ENCODE measurements at places on chromosomes 2 and 18.

DNA sequence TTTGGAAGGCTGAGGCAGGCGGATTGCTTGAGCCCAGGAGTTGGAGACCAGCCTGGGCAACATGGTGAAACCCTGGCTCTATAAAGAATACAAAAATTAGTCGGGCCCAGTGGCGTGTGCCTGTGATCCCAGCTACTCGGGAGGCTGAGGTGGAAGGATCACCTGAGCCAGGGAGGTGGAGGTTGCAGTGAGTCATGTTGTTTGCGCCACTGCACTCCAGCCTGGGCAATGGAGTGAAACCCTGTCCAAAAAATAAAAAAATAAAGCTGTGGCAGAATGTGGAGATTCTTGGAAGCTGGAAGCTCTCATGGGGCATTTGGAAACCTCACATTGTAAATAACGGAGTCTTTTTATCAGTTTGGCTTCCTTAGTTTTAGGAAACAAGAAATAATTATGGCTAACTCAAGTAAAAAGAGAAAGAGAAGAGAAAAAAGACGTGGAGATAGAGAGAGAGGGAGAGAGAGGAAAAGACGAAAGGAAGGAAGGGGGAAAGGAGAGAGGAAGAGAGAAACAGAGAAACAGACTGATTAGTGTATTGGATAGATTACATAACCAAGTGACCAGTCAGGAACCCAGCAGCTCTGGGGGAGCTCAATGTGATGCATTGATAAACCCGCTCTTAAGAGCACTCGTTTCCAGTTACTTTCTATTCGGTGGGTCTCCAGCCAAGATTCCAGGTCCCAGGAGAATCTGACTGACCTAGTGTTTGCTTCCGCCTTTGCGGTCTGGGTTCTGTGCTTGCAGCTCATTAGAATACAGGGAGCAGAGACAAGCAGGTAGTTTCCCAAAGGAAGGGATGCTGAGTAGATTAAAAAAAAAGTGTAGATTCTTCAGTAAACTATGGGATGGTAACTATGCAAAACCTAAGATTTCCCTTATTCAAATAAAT lies 1.1 kb upstream of the SPAST start:
- H3K27me3 ChIP-seq, result no peaks in the 10 kb centered on the region
- DNase-seq, result no peak
- peak overlapping the region; percentile 95 for H3K27ac ChIP-seq
- H3K4me3 ChIP-seq, result peak overlapping the region; percentile 95
- no peaks in the 10 kb centered on the region for H3K36me3 ChIP-seq

DNA sequence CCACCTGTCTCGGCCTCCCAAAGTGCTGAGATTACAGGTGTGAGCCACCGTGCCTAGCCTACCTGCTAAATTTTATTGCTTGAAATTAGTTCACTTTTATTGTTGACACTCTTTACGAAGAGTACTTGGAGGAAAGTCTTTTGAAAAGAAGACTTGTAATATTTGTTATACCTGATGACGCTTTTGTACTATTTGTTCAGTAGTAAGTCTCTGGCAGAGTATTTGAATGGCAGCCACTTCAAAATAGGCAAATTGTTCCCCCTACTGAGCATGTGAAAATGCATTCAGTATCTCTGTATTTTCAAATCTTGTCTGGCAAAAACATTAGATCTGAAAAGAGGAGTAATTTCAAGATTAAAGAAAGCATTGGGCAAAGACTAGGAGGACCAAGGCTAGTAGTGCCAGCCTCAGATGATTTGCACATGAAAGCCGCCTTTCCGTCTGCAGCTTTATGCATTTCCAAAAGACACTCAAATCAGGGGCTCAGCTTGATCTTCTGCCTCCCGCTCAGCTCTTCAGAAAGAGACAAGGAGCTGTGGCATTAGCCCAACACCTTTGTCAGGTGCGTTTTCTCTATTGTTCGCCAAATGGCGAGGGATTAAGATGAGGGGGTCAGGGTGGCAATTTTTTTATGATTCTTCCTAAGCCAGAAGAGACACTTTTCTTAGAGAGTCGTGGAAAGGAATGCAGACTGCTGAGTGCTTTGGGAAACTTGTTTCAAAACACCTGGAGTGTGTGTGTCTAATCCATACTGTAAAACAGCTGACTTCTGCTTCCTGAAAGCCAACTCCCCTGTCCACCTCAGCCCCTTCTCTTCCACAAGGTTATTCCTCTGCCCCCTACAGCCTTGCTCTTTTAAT lies 18.8 kb upstream of the FOXI3 start:
- no peaks in the 10 kb centered on the region for H3K36me3 ChIP-seq
- H3K4me1 ChIP-seq, result peaks cover 40% of the 10 kb centered on the region
- no peaks in the 10 kb centered on the region for H3K27me3 ChIP-seq
- H3K4me3 ChIP-seq, result peak overlapping the region; percentile 52
- peak overlapping the region; percentile 86 for H3K27ac ChIP-seq

DNA sequence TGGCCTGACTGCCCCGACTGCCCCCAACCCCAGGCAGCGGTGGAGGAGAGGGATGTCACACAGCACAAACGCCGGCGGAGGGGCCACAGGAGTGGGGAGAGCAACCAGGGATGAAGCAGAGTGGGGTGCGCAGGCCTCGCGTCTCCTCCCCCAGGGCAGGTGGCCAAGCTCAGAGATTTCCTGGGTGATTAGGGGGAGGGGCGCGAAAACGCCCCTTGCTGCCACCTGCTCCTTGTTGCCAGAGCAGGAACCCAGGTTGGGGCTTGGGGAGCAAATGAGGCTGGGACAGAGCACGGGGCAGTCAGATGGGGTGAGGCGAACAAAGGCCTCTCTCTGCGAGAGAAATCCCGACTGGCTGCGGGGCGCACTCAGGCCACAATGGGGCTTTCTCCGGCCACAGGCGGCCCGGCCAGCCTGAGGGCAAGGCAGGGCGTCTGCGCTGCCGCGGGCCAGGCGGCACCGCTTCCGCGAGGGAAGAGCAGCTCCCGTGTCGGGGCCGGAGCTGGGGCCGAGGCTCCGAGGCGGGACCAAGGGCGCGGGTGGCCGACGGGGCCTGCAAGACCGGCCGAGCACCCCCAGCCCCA lies 11.5 kb downstream of the TEX44 start:
- H3K27me3 ChIP-seq, result no peaks in the 10 kb centered on the region
- H3K36me3 ChIP-seq, result no peaks in the 10 kb centered on the region
- H3K27ac ChIP-seq, result no peak overlapping the region
- H3K4me3 ChIP-seq, result peak overlapping the region; percentile 53
- peaks cover 30% of the 10 kb centered on the region for H3K4me1 ChIP-seq
- DNase-seq, result peak; percentile 66

DNA sequence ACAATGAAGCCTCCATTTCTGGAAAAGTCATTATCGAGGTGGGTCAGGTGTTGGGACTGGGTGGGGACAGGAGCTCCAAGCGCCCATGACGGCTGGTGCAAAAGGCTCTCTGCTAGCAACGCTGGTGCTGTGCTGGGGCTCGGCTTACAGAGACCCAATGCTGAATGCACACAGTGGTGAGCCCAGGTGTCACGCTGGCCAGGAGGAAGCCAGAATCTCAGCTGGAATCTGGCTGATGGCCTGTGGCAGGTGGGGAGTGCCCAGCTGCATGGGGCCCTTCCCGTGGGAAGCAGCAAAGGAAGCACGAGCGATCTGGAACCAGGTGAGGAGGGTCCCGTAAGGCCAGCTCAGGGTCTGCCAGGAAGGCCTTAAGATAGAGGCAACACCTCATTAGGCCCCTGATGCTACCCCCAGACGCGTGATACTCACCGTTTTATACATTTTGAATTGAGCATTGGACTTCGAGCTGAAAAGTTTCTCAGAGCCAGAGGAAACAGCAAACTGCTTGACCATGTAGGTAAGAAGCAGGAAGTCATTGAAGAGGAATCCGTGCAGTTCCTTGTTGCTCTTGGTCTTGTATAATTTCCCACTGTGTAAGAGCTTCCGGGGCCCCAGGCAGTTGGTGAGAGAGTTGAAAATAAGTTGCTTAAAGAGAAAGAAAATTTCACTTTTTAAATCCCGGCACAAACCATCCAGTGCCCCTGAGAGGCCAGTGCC lies 34.7 kb downstream of the FAM228A start:
- H3K27me3 ChIP-seq, result no peaks in the 10 kb centered on the region
- no peak overlapping the region for H3K4me3 ChIP-seq
- no peak overlapping the region for H3K27ac ChIP-seq
- no peak for DNase-seq
- H3K4me1 ChIP-seq, result 0 out of 2 replicates have a peak, but pooled peaks cover 3% of the 10 kb centered on the region

- peaks cover 30% of the 10 kb centered on the region for H3K4me1 ChIP-seq
- peaks cover under 1% of the 10 kb centered on the region for H3K27me3 ChIP-seq
- no peak for DNase-seq
- no peak overlapping the region for H3K4me3 ChIP-seq
Observed at GRCh38 chr2:74191596-74192380, 6.6 kb upstream of the MTHFD2 start.

DNA sequence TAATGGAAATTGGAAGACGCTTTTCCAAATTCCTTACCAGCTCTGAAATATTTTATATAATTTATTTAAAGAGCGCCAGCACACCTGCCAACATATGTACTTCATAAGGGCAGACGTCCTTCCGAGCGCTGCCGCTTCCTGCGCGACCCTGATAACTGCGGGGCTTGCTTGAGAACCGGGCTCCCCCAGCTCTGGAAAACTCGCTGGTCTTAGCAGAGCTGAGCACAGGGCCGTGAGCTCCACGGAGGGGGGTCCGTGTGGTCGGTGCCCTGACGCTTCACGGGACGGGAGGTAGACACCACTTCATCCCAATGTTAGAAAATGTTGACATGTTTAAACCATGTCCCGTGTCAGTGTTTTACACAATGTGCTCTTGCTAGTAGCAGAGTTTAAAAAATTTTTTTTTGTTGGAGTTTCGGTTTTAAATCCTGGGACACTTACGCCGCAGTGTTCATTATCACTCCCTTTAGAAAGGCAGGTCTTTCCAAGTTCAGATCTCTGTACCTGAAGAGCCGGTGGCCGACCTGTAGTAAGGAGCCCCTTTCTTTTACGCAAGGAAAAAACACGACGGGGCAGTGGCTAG lies 1.6 kb downstream of the NFATC1 start:
- H3K36me3 ChIP-seq, result no peaks in the 10 kb centered on the region
- DNase-seq, result no peak
- H3K4me1 ChIP-seq, result peaks cover 16% of the 10 kb centered on the region
- H3K4me3 ChIP-seq, result peak overlapping the region; percentile 56
- no peak overlapping the region for H3K27ac ChIP-seq
- peaks cover 61% of the 10 kb centered on the region for H3K27me3 ChIP-seq

- peaks cover 30% of the 10 kb centered on the region for H3K4me1 ChIP-seq
- no peak overlapping the region for H3K4me3 ChIP-seq
- no peak overlapping the region for H3K27ac ChIP-seq
- H3K27me3 ChIP-seq, result peaks cover 7% of the 10 kb centered on the region
- no peaks in the 10 kb centered on the region for H3K36me3 ChIP-seq
Observed at GRCh38 chr2:19786408-19787058, 115.2 kb downstream of the TTC32 start.

- no peaks in the 10 kb centered on the region for H3K36me3 ChIP-seq
- no peak overlapping the region for H3K4me3 ChIP-seq
- no peak overlapping the region for H3K27ac ChIP-seq
Observed at GRCh38 chr2:211498551-211499205, 942.3 kb downstream of the CPS1 start.

DNA sequence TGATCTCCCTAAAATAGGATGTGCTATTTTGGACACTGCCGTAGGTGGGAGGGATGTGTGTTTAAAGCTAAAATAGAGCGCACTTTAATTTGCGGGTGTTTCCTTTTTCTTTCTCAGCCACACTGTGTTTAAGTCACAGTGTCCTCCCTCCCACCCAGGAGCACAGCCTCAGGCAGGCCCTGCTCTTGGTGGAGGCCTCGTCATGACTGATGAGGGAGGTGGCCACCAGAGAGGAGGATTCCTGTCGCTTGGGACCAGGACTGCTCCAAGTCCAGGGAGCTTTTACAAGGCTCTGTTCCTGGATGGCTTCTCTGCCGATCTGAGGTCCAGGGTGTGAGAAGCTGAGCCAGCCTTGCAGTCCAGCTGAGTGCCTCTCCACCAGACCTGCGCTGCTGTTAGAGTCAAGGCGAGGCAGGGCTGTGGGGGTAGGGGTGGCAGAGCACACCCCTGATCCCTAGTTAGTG lies 33.5 kb downstream of the INPP4A start:
- H3K27ac ChIP-seq, result peak overlapping the region; percentile 50
- peaks cover 64% of the 10 kb centered on the region for H3K4me1 ChIP-seq
- no peak overlapping the region for H3K4me3 ChIP-seq
- DNase-seq, result no peak
- H3K36me3 ChIP-seq, result no peaks in the 10 kb centered on the region

GRCh38 chr2:15092691-15093090 lies 460.2 kb downstream of the LRATD1 start:
- H3K27ac ChIP-seq, result no peak overlapping the region
- H3K36me3 ChIP-seq, result peaks cover 9% of the 10 kb centered on the region
- DNase-seq, result no peak
- H3K4me3 ChIP-seq, result no peak overlapping the region
- peaks cover 50% of the 10 kb centered on the region for H3K4me1 ChIP-seq

GRCh38 chr2:239035997-239036731 lies 188.3 kb downstream of the TWIST2 start:
- no peak overlapping the region for H3K27ac ChIP-seq
- H3K27me3 ChIP-seq, result no peaks in the 10 kb centered on the region
- H3K36me3 ChIP-seq, result no peaks in the 10 kb centered on the region
- H3K4me3 ChIP-seq, result no peak overlapping the region
- peak; percentile 41 for DNase-seq

GRCh38 chr2:222506230-222506935 lies 82.0 kb downstream of the SGPP2 start:
- H3K4me3 ChIP-seq, result no peak overlapping the region
- no peak for DNase-seq
- H3K27me3 ChIP-seq, result peaks cover 16% of the 10 kb centered on the region
- no peaks in the 10 kb centered on the region for H3K4me1 ChIP-seq

GRCh38 chr2:176873403-176873802 lies 339.2 kb upstream of the HNRNPA3 start:
- peak overlapping the region; percentile 75 for H3K27ac ChIP-seq
- H3K4me1 ChIP-seq, result peaks cover 18% of the 10 kb centered on the region
- no peak for DNase-seq
- H3K27me3 ChIP-seq, result no peaks in the 10 kb centered on the region
- H3K4me3 ChIP-seq, result no peak overlapping the region
- peaks cover 39% of the 10 kb centered on the region for H3K36me3 ChIP-seq

GRCh38 chr2:160368988-160369930 lies 124.3 kb downstream of the RBMS1 start:
- H3K4me3 ChIP-seq, result no peak overlapping the region
- H3K36me3 ChIP-seq, result peaks cover 4% of the 10 kb centered on the region
- no peak for DNase-seq

GRCh38 chr18:4842751-4843150 lies 354.3 kb downstream of the AKAIN1 start:
- H3K4me1 ChIP-seq, result peaks cover 21% of the 10 kb centered on the region
- no peak for DNase-seq
- H3K36me3 ChIP-seq, result no peaks in the 10 kb centered on the region
- H3K27me3 ChIP-seq, result no peaks in the 10 kb centered on the region

DNA sequence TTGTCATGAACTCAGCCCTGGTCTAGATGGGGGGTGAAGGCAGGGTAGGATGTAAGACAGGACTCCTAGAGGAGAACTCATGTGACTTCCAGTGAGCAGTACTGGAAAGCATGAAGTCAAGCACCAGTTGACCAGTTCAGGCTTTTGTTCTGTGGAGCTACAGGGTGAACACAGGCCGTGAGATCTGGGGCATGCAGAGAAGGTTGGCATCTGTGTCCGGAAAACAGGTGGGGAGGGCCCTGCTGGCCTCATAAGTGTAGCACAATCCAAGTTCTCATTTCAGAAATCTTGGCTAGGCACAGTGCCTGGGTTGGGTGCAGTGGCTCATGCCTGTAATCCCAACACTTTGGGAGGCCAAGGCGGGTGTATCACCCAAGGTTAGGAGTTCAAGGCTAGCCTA lies 50.9 kb upstream of the SPATS2L start:
- H3K4me1 ChIP-seq, result peaks cover 39% of the 10 kb centered on the region
- no peak overlapping the region for H3K27ac ChIP-seq
- H3K27me3 ChIP-seq, result no peaks in the 10 kb centered on the region
- H3K36me3 ChIP-seq, result no peaks in the 10 kb centered on the region
- no peak overlapping the region for H3K4me3 ChIP-seq
- DNase-seq, result no peak

Measured in WTC11 (cell line).